ENCODE measurements at places on chromosomes 4 and X.

DNA sequence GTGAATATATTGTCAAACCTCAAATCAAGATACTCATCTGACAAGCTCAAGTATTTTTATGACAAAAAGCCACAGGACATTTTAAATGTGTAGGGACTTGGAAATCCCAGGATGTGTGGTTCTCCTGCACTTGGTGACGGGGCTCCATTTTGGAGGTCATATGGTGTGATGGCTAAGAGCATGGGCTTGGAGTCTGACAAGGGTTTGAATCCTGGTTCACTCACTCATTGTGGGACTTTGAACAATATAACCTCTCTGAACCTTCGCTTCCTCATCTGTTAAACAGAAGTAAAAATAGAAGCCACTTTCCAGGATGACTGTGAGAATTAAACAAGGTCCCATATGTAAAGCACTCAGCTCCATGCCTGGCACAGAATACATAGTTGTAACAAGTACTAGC is 99.6 kb downstream of the SMIM20 start:
- H3K4me1 ChIP-seq, result peaks cover 14% of the 10 kb centered on the region
- H3K27me3 ChIP-seq, result no peaks in the 10 kb centered on the region
- DNase-seq, result no peak
- no peak overlapping the region for H3K4me3 ChIP-seq
- no peaks in the 10 kb centered on the region for H3K36me3 ChIP-seq
- no peak overlapping the region for H3K27ac ChIP-seq

GRCh38 chr4:120916937-120917336 is 5.6 kb downstream of the PRDM5 start:
- H3K4me3 ChIP-seq, result no peak overlapping the region
- no peak for DNase-seq
- H3K36me3 ChIP-seq, result no peaks in the 10 kb centered on the region
- H3K27me3 ChIP-seq, result no peaks in the 10 kb centered on the region
- H3K4me1 ChIP-seq, result peaks cover 5% of the 10 kb centered on the region

DNA sequence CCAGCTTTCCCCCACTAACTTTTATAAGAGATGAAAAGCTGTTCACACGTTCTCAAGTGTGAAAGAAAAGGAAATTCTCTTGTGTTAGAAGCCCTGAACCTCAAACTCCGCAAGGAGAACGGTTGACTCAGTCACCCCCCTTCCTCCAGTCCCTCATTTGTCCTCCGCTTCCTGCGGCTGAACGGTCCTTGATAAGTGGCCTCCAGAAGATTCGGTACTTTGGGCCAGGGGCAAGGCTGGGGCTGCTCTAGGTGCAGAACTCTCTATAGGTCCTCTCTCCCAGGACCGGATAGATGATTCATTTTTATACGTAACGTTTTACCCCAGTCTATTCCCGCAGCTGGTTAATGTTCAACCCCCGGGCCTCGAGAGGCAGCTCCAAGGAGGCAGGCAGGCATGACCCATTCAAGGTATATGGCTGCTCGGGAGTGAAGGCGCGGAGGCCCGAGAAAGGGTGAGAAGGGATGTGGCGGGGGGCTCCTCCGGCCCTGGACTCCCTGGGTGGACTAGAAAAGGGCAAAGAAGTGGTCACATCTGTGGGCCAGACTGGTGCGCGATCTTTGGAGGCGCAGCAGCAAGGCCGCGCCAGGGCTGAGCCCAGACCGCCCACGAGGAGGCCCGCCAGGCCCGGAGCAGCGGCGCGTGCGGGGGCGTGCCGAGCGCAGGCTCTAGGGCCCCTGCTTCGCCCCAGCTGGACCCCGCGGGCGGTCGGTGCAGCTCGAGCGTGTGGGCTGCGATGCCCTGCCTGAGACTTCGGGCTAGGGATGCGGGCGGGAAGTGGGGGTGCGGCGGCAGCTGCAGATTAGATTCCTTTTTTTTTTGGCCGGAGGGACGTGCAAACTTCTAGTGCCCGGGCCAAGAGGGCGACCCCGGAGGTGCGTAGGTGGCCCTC is 11.7 kb downstream of the PITX2 start:
- no peak overlapping the region for H3K27ac ChIP-seq
- H3K36me3 ChIP-seq, result no peaks in the 10 kb centered on the region
- no peaks in the 10 kb centered on the region for H3K4me1 ChIP-seq
- peaks cover 58% of the 10 kb centered on the region for H3K27me3 ChIP-seq
- DNase-seq, result no peak

DNA sequence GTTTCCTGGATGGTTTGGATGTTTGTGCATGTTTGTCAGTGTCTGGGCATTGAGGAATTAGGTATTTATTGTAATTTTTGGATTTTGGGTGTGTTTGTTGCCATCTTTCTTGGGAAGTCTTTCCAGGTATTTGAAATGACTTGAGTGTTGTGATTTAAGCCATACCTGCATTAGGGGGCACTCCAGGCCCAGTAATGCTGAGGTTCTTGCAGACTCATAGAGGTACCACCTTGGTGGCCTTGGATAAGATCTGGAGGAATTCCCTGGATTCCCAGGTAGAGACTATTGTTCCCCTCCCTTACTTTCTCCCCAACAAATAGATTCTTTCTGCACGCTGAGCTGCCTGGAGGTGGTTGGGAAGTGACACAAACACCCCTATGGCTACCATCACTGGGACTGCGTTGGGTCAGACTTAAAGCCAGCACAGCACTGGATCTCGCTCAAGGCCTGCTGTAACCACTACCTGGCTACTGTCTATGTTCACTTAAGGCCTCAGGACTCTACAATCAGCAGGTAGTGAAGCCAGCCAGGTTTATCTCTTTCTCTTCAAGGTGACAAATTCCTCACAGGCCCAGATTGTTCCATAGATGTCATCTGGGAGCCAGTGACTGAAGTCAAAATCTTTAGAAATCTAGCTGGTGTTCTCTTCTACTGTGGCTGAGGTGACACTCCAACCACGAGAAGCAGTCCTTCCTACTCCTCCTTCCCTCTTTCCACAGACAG is 643.6 kb downstream of the PDHA2 start:
- no peaks in the 10 kb centered on the region for H3K27me3 ChIP-seq
- no peak for DNase-seq
- H3K4me1 ChIP-seq, result no peaks in the 10 kb centered on the region
- no peaks in the 10 kb centered on the region for H3K36me3 ChIP-seq

DNA sequence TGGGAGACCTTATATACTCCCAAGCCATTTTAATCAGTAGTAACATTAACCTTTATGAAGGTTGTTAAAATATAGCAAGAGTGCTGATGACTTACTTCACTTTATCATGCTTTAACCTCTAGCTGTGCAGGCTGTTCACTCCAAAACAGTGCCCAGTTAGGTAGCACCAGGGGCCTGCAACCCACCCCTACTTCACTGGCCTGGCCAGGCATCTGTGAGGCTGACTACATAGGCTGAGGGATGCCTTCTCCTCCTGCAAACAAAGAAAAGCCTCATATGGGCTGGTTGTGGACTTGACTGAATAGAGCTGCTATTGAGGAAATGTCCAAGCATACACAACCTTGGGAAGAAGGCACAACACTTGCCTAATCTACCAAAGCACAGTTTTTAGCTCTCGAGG is 172.8 kb downstream of the SHROOM3 start:
- H3K27me3 ChIP-seq, result no peaks in the 10 kb centered on the region
- peaks cover 13% of the 10 kb centered on the region for H3K4me1 ChIP-seq
- no peak for DNase-seq
- no peak overlapping the region for H3K4me3 ChIP-seq
- H3K36me3 ChIP-seq, result no peaks in the 10 kb centered on the region
- H3K27ac ChIP-seq, result no peak overlapping the region

DNA sequence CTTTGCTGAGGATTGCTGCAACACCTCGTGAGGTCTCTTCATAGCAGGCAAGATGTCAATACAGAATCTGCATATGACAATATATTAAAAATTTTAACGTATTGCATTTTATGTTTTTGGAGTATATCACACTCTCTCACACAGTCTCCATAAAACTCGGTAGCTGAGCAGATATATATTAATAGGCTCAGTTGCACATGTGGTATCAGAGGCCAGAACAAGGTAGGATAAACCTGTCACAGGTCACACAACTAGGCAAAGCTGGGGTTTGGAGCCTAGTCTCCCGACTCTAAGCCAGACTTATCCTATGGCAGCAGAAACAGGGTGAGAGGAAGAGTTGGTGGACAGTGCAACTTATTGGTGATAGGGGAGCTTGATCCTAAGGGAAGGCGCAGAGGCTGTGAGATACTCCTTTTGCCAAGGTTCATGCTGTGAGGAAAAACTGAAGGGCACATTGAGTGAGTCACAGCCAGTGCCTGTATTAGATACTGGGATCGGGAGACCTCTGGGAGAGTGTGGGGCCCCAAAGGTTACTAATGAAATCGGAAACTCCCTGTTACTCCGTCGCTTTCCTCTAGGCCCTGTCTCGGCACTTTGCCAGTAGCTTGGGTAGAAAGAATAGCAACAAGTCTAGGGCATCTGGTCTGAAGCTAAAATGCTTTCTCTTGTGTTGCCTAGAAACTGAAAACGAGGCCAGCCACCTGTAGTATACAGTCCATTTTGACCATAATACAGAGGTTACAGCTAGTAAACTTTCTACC is 195.7 kb downstream of the ARHGAP10 start:
- H3K36me3 ChIP-seq, result peaks cover 1% of the 10 kb centered on the region
- no peak overlapping the region for H3K4me3 ChIP-seq
- no peak overlapping the region for H3K27ac ChIP-seq
- no peaks in the 10 kb centered on the region for H3K27me3 ChIP-seq
- H3K4me1 ChIP-seq, result no peaks in the 10 kb centered on the region
- DNase-seq, result peak; percentile 11

DNA sequence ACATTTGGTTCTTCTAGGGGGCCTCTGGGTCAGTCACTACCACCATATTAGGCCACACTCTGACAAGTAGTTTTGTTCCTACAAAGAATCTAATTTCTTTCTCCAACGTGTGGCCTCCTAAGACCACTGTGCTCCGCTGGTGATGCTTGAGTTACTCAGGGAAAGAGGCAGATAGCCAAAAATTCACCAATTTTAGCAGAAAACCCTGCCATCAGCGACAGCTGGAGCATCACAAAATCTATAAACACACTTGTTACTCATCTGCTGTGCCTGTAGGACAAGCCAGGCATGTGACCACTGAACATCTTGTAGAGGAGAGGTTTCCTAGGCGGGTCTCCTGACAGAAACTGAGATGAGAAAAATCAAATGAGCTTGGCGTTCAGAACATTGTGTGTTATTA is 105.4 kb downstream of the SYNPO2 start:
- H3K27me3 ChIP-seq, result no peaks in the 10 kb centered on the region
- DNase-seq, result peak; percentile 30
- H3K27ac ChIP-seq, result peak overlapping the region; percentile 14
- no peak overlapping the region for H3K4me3 ChIP-seq
- H3K36me3 ChIP-seq, result no peaks in the 10 kb centered on the region
- H3K4me1 ChIP-seq, result peaks cover 13% of the 10 kb centered on the region

DNA sequence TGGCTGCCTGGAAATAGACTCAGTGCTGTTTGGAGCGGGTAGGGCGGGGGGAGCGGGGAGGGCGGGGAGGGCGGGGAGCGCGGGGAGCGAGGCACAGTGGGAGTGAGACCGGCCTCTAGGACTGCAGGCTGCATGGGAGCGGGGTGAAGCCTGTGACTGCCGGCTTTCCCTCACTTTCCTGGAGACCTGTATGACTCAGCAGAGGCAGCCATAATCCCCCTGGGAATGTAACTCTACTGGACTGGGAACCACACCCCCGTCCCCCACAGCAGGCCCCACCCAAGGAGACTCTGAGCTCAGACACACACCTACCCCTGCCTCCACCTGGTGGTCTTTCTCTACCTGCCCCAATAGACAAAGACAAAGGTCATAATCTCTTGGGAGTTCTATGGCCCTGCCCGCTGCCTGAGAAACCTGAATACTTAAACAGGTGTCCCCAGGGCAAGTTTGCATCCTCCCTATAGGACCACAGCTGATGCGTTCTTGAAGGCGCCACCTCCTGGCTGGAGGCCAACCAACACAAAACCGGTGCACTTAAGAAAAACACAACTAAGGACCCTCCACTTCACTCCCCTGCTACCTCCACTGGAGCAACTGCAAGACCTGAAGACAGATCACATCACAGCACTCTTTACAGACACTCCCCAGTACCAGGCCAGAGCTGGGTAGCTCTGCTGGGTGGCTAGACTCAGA is 18.0 kb downstream of the HDAC8 start:
- no peaks in the 10 kb centered on the region for H3K36me3 ChIP-seq
- no peak overlapping the region for H3K4me3 ChIP-seq
- no peaks in the 10 kb centered on the region for H3K4me1 ChIP-seq
- no peak overlapping the region for H3K27ac ChIP-seq
- H3K27me3 ChIP-seq, result no peaks in the 10 kb centered on the region
- DNase-seq, result no peak

- DNase-seq, result no peak
- no peaks in the 10 kb centered on the region for H3K36me3 ChIP-seq
- no peak overlapping the region for H3K27ac ChIP-seq
- H3K27me3 ChIP-seq, result no peaks in the 10 kb centered on the region
- H3K4me1 ChIP-seq, result no peaks in the 10 kb centered on the region
These were observed 35.5 kb downstream of the F8 start for GRCh38 chrX:154986826-154987575.

All from fibroblast of lung (primary cell).